ENCODE measurements at places on chromosomes 12 and 14. TPM values are rescaled to one million over a fixed set of nuclear protein-coding genes. Genes with fewer than 3 reads are reported as not detected.

Gene ZC2HC1C
- total RNA-seq = 1.1 TPM

Gene EID3
- total RNA-seq = 14.4 TPM

Gene MED13L
- total RNA-seq = 476 TPM

Gene PLEKHD1
- under 0.01 TPM for total RNA-seq

Gene OR4E2
- total RNA-seq = not detected

GRCh38 chr14:35341454-35341750 lies 49.2 kb downstream of the PSMA6 start:
- no peak for DNase-seq

GRCh38 chr12:12051668-12052067 lies 19.1 kb upstream of the BCL2L14 start:
- DNase-seq = no peak

DNA sequence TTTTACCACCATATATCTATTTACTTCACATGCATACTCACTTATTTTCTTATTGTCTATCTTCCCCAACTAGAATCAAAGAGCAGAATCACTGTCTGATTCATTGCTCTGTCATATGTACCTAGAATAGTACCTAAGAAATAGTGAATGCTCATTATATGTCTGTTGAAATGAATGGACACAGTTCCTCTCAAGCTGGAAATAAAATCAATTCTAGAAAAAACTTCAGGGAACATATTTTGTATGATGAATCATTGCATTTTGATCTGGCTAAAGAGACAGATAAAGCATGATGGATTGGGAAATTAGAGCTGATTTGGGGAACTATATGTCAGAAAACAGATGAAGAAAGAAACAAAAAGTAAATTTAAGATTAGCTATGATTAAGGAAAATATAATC lies 623.3 kb downstream of the C12orf50 start:
- no peak for DNase-seq

GRCh38 chr12:52250048-52250990 lies 17.3 kb downstream of the KRT7 start:
- no peak for DNase-seq

- DNase-seq = no peak
Measured at GRCh38 chr14:85124631-85125290, 405.2 kb upstream of the FLRT2 start.

GRCh38 chr12:6582196-6582595 lies 14.1 kb upstream of the NOP2 start:
- peak; percentile 2 for DNase-seq

DNA sequence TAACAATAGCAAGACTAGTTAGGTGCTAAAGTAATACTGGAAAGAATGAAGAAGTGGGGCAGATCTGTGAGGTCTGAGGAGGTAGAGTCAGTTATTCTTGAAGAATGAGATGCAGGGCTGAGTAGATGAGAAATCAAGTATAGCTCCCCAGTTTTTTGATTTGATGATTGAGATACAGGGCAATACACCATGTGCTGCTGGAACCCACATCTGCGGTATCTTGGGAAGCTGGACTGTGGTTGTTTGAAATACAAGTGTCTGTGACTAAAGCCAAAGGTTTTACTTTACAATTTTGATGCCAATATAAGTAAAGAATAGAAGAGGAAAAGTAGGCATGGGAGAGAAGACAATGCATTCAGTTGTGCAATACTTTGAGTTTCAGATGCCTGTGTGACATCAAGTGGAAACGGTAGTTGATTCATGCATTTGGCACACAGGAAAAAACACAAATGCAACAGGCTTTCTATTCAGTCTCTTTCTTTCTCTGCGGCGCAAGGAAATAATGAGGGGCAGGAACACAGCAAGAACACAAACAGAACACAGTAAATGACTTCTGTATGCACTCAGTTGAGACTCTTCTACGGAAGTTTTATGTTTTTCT lies 190.2 kb upstream of the SLC38A2 start:
- DNase-seq = peak; percentile 21

DNA sequence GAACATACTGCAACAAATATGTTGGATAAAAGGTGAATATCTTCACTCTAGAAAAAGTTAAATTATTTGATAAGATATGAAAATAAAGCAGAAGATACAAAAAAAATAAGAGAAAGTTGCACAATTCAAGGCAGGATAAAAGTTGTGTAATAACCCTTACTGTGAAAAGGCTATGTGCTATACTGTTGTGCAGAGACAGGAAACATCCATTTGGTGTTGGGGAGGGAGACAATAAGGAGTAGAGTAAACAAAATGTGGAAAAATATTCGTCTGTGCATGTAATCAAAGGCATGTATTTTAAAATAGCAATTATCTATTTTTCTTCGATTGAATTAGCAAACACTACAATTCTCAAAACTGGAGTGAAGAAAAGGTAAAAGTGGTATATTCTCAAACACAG lies 34.8 kb downstream of the PTHLH start:
- no peak for DNase-seq

DNA sequence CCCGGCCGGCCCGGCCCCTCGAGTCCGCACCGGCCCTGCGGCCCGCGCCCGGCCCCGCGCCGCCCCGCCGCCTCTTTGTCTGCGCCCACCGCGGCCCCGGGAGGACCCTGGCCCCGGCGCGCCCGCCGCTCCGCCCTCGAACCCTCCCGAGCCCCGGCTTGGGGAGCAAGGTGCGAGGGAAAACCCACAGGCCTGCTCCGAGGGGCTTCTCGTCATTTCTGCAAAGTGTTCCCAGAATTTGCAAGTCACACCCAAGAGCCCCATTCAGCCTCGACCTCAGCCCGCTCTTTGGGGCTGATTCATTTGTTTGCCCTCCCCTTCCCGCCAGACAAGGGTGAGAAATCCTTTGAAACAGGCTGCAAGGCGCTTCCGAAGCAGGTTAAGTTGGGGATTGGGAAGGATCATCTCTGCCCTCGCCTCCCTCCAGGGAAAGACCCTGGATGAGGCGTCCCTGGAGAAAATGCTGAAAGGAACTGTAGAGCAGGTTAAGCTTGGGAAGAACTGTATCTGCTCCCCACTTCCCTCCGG lies 325 bp upstream of the CLIP1 start:
- DNase-seq = peak; percentile 91

DNA sequence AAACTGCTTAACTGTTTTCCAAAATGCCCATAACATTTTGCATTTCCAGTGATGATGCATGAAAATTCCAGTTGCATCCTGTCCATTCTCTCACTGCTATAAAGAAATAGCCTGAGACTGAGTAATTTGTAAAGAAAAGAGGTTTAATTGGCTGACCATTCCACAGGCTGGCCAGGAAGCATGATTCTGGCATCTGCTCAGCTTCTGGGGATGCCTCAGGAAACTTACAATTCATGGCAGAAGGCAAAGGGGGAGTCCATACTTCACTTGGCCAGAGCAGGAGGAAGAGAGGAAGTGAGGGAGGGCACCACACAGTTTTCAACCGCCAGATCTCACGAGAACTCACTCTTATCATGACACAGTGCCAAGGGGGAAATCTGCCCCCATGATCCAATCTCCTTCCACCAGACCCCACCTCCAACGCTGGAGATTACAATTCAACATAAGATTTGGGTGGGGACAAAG lies 18.2 kb upstream of the CLEC2D start:
- peak; percentile 63 for DNase-seq

DNA sequence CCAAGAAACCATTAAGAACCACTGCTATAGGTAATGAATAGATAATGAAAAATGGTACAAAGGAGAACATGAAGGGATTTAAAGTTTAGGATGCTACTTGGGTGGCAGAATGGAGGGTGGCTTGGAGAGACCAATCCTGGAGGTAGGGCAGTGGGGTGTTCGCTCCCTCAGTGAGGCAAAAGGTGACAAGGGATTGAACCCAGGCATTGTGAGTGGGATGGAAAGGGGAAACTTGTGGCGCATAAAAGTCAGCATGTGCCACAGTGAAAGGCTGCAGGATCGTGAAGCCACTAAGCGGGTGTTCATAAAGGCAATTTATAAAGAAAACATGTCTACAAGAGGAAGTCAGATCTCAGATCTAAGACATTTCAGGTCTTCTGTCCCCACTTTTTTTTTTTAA lies 76.7 kb upstream of the SLC38A2 start:
- no peak for DNase-seq

GRCh38 chr12:6340032-6340638 lies 1.7 kb downstream of the TNFRSF1A start:
- peak; percentile 69 for DNase-seq

DNA sequence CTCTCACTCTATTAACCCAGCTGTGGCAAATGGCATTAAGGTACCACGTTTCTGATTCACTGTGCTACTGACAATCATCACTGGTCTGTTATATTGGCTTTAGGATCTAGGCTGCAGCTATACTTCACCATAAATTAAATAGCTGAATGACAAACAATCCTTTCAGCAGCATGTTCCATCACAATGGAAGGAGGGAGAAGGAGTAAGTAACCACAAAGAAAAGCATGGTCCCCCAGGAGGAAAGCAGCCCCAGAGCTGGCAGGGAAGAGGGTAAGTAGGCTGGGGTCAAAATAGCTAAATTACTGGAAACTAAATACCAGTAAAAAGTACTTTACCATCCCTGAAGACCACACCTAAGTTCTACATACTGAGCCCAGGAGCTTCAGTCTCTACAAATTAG lies 2.8 kb downstream of the ARMH4 start:
- DNase-seq = no peak

Measured in osteoblast (primary cell).